ENCODE measurements at places on chromosomes 16 and 17. TPM values are rescaled to one million over a fixed set of nuclear protein-coding genes. Genes with fewer than 3 reads are reported as not detected.
A peak's percentile ranks its signal among the peaks of the same experiment; 100 is the strongest.

- H3K4me3 ChIP-seq, result no peak overlapping the region
- H3K36me3 ChIP-seq, result no peaks in the 10 kb centered on the region
- no peak for DNase-seq
- H3K27ac ChIP-seq, result no peak overlapping the region
Observed at GRCh38 chr16:68503334-68503733, 35.8 kb upstream of the ZFP90 start.

DNA sequence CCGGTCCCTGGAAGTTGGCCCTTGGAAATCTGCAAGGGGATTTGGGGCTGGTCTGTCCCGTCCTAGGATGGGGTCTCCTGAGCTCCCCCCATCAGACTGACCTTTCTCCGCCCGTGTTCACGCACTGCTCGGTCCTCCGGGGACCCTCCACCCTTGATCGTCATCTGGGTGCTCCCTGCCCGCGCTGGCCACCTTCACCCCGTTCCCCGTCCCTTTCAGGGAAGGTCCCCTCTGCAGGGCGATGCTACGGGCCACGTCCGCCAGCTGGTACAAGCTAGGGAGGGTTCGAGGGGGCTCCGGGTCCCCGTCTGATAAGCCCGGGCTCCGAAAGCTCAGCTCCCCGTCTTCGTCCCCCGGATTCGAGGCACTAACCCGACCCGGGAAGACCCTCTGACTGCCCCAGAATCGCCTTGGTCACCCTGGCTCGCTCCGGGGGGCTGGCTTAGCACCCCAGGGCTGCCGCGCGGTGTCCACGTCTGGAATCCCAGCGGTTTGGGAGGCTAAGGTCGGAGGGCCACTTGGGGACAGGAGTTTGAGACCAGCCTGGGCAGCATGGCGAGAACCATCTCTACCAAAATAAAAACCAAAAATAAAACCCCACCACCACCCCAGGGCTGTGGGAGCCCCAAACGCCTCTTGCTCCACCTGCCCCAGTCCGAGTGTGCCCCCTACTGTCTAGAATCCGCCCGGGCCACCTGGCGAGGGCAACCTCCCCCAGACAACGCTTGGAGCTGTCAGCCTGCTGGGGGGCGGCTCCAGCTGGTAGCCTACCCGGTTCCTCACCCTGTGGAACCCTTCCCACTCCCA, 1.1 kb upstream of the SLC43A2 start:
- DNase-seq, result no peak
- H3K27ac ChIP-seq, result peak overlapping the region; percentile 88
- peaks cover 14% of the 10 kb centered on the region for H3K4me1 ChIP-seq
- no peaks in the 10 kb centered on the region for H3K36me3 ChIP-seq
- peaks cover 34% of the 10 kb centered on the region for H3K27me3 ChIP-seq
- peak overlapping the region; percentile 73 for H3K4me3 ChIP-seq

IL34 gene
- not detected for total RNA-seq

NMRAL1 gene
- 48.7 TPM for total RNA-seq

Measured in progenitor cell of endocrine pancreas (in vitro differentiated cells).